Thyroid gland (tissue), 4 donors: ENCODE measurements at places on chromosomes 4 and X. TPM values are rescaled to one million over a fixed set of nuclear protein-coding genes. Genes with fewer than 3 reads are reported as not detected.

GRCh38 chrX:80808881-80809411, 731 bp downstream of the BRWD3 start:
- peak; percentile 33 for DNase-seq

GRCh38 chr4:129852434-129852833, 756.5 kb downstream of the C4orf33 start:
- no peak for DNase-seq

DNA sequence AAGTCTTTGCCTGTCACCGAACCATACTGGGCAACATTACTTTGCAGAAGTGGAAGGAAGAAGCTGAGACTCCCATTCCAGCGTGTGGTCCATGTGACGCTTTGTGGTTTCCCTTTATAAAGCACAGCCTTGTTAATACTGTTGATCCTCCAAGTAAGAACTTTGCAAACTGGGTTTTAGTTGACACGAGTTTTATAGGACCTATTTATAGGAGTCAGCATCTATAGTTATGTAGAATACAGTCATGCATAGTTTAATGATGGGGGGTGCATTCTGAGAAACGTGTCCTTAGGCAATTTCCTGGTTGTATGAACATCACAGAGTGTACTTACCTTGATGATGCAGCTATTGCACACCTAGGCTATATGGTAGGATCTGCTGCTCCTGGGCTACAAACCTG, 1879.4 kb upstream of the TENM3 start:
- DNase-seq: no peak

DNA sequence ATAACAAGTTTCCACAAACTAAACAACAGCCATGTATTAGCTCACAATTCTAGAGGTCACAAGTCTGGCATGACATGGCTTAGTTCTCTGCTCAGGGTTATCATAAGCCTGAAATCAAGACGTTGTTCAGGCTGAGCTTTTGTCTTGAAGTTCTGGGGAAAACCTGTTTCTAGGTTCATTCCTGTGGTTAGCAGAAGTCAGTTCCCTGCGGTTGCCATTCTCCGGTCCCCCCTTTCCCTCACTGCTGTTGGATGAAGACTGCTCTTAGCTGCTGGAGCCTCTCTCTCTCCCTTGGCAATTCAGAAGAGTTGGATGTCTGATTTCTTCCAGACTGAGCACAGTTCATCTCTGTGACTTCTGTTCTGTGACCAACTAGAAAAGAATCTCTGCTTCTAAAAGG, 962.6 kb downstream of the PCDH7 start:
- no peak for DNase-seq

DNA sequence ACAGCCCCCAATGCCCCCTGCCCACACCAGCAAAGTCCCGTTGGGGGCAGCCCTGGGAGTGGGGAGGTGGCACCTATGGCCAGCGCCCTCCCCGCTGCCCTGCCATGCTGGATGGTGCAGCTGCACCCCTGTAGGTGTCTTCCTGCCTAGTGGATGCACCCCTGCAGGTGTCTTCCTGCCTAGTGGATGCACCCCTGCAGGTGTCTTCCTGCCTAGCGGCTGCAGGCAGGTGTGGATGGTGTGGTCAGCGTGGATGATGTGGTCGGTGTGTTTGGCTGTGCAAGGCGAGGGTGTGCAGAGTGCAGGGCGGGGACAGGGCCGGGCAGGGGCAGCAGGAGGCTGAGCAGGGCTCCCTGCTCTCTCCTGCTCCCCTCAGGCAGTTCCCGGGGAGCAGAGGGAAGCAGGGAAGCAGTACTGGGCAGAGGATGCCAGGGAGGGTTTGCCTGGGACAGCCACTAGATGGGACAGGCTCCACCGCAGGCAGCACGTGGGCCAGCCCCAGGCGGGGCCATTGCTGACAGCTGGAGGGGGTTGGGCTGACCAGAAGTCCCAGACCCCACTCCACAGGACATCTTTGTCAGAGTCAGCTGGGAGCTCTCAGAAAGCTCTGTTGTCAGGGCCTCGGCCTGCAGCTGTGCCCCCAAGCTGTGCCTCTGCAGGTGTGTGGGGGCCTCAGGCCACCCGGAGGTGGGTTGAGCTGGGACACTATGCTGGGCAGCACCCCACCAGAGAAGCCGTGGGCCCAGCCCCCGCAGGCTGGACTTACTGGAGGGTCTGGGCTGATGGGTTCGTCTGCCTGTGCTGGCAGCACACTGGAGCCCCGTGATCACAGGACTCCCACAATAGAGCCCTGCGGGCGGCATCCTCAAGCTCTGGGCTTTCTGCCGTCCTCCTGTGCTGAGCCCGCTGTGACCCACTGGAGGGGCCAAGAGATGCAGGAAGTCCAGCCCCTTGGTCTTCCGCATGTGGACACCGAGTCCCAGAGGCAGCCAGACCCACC, 23.7 kb downstream of the DOK7 start:
- no peak for DNase-seq

- DNase-seq: no peak
Measured at GRCh38 chr4:138104284-138104680, 137.9 kb downstream of the SLC7A11 start.

DNA sequence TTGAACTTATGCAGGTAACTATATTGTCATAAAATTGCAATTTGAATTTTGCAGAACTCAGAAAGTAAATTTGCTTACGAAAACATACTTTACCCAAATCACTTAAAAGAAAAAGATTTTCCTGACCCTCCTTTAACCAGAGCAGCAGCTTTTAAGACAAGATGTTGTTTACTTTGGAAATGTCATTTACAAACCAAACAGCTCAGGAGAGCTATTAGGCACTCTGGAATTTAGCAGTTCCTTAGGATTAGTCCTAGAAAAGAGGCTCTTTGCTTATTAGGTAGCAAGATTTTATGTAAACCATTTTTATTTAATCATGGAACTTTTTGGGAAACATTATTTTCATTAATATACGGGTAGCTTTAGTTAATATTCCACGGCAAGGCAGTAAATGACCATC, 765.7 kb upstream of the POU3F4 start:
- no peak for DNase-seq

GRCh38 chr4:139367421-139368090, 65.3 kb upstream of the NDUFC1 start:
- DNase-seq: no peak

DNA sequence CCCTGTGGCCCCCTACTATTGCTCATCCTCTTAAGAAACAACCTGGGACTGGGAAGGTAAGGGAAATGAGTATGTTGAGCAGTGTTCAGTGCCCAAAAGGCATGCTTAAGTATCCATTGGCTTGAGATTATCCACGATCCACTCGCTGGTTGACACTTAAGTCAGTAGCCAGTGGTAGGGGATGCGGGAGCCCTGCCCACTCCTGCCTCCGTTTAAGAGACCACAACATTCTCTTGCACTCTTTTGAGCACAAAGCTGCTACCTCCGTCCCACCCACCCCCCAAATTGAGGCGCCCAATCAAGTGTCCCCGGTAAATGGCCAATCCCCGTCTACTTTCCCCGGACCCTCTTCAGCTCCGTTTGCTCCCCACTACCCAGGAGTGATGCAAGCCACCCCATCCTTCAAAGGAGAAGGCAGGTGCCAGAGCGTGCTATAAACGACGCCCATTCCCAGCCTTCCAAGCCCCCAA, 25.0 kb downstream of the UTP14A start:
- no peak for DNase-seq

- no peak for DNase-seq
Measured at GRCh38 chrX:103475381-103475780, 43.9 kb downstream of the RAB40A start.

GRCh38 chr4:136505020-136505419, 1027.3 kb downstream of the PCDH18 start:
- DNase-seq: no peak

DNA sequence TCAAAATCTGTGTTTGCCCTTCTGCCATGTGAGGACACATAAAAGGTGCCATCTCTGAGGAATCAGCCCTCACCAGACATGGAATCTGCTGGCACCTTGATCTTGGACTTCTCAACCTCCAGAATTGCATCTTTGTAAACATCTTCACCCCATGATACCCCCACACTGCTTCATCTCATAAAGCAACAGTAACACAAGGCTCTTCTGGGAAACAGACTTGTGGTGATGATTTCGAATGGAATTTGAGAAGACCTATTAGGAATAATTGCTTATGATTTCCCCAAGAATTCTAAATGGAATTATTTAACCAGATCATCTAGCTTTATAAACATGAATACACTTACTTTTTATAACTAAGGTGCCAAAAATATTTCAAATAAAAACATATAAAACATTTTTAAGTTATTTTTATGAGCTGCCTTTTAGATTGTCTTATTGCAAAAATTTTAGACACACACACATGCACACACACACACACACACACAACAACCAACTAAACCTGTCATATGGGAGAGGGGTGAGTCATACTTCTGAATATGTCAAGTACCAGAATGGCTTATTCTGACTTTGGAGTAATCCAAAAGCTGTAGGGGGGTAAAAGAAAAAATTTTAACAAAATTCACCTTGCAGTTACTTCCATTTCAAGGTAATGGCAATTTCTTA, 82.0 kb downstream of the USP46 start:
- peak; percentile 45 for DNase-seq

DNA sequence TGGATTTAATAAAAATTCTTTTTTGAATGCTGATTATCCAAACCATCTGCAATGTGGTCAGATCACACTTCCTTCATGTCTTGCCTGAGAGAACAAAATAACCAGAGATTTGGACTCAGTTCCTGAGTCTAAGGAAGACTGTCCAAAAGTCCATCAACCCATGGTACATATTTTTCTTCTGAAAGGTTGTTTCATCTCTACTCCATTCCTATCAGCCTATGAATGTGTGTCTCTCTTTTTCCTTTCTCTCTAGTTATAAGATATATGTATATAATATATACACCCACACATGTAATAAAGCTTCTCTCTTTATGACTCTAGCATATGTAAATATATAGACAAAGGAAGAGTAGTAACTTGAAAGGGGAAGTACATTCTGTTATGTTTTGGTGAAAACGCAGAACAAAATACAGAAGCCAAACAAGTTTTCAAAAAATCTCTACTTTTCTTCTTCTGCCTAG, 226.9 kb downstream of the ARHGAP24 start:
- DNase-seq: no peak

DNA sequence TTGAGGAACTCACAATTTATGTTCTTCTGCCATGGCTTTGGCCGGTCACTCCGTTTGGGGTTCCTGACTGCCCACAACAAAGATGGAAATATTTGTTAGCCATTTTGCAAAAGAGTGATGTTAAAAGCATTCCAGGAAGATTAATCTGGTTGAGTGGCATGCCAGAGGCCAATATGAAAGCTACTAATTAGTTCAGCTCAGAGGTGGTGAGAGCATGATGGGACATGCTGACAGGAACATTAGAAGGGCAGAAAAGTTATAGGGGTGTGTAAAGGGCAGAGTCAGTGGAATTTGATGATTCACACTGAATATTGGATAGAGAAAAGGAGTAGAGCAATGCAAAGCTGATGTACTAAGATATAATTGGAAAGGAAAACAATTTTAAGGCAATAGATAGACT, 94.4 kb downstream of the TLL1 start:
- no peak for DNase-seq

DNA sequence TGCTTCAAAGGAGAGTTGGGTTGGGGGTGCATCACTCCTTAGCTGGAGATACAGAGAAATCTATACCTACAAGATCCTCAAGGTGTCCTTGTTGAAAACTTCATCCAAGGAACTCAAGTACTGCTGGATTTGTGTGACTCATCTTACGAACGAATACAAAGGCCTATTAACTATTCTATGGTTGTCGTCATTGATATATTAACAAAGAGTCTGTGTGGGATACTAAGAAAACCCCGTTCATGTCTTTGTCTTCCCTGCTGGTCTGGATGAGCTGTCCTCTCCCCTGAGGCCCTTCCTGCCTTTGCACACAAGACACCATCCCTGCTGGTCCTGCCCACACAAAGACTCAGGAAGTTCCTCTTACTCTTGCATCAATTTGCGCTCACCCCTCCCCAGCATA, 54.9 kb upstream of the IRF2 start:
- no peak for DNase-seq

GRCh38 chr4:183149616-183150539, 50.8 kb downstream of the WWC2 start:
- no peak for DNase-seq

DNA sequence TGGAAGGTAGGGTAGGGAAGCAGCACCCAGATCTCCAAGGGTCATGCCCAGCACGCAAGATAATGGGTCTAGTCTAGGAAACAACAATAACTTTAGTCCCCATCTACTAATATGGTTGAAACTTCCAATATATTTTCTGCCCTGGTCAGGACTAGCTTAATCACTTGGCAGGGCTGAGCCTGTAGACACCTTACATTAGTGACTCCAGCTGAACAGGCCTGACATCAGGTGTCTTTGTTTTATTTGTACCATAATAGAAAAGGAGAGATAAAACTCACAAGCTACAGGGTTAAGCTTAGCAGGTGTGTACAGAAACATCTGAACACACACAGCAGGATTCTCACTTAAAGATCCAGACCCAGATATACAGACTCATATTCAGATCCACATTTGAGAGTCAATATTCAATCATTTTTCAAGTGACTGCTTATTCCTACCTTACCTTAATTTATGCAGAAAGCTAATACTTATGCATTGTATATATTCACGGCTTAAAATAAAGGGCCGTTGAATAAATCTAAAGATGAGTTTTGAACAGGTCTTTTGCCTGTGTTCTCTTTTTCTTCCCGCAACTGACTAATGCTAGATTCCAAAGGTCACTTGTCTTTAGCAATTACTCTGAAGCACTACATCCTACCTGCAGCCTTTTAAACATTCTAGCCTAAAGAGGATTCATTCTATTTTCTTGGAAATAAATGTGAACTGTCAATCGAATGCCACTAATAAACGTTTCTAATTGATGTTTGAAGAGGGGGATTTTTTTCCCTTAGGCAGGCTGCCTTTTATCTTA, 745.3 kb downstream of the RPA4 start:
- no peak for DNase-seq

Gene F8A3
- total RNA-seq: 28.7 TPM

Gene RAB33A
- not detected for total RNA-seq

Gene HS3ST1
- total RNA-seq: 2.1 TPM

Gene TNIP2
- 65.4 TPM for total RNA-seq

Gene KDR
- 128 TPM for total RNA-seq

Gene FABP2
- total RNA-seq: not detected

Gene ASB12
- total RNA-seq: not detected

Gene PDE6B
- 26.4 TPM for total RNA-seq
